ENCODE measurements at places on chromosomes 1 and 21. TPM values are rescaled to one million over a fixed set of nuclear protein-coding genes. Genes with fewer than 3 reads are reported as not detected.

DNA sequence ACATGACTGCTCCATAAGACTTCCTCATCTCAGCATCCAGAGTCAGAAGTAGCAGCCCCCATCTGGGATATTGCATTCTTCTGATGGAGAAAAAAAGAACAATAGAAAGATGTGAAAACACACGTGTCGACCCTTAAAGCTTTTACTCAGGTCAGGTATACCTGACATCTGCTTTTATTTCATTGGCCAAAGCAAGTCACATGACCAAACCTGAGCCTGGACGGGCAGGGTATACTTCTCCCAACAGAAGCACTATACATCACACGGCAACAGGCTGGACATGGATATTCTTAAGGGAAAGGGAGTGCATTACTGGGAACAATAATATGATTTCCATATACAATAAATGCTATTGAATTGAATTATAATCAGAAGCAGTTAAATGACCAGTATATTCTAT lies 243.3 kb downstream of the LMO4 start:
- DNase-seq: no peak

- no peak for DNase-seq
These were observed 120.2 kb upstream of the ESRRG start for GRCh38 chr1:216843409-216843808.

GRCh38 chr1:36591278-36591677 lies 108.6 kb upstream of the CSF3R start:
- DNase-seq: no peak

NTNG1 gene
- total RNA-seq: 0.08 TPM

All from myocyte (in vitro differentiated cells).